GM19239 (cell line): ENCODE measurements at places on chromosomes 13 and 19.

GRCh38 chr19:2329149-2329478 lies 630 bp downstream of the SPPL2B start:
- DNase-seq, result no peak

DNA sequence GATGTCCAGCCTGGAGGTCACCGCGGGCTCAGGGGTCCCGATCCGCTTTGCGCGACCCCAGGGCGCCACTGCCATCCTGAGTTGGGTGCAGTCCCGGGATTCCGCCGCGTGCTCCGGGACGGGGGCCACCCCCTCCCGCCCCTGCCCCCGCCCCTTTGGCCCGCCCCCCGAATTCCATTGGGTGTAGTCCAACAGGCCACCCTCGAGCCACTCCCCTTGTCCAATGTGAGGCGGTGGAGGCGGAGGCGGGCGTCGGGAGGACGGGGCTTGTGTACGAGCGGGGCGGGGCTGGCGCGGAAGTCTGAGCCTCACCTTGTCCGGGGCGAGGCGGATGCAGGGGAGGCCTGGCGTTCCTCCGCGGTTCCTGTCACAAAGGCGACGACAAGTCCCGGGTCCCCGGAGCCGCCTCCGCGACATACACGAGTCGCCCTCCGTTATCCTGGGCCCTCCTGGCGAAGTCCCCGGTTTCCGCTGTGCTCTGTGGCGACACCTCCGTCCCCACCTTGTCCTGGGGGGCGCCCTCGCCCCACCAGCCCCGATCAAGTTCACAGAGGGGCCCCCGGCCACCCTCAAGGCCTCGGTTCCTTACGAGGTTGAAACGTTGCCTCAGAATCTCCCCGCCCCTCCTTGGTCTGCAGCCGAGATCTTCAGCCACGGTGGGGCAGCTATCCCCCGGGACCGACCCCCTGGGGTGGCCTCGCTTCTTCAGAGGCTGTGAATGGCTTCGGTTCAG lies 1.2 kb downstream of the LDLR start:
- DNase-seq, result peak; percentile 80

GRCh38 chr13:43441464-43441863 lies 345.3 kb downstream of the ENOX1 start:
- DNase-seq, result no peak

- DNase-seq, result no peak
Measured at GRCh38 chr19:19537075-19538048, 703 bp upstream of the CILP2 start.

- peak; percentile 60 for DNase-seq
Measured at GRCh38 chr19:45251452-45252354, 632 bp downstream of the MARK4 start.

DNA sequence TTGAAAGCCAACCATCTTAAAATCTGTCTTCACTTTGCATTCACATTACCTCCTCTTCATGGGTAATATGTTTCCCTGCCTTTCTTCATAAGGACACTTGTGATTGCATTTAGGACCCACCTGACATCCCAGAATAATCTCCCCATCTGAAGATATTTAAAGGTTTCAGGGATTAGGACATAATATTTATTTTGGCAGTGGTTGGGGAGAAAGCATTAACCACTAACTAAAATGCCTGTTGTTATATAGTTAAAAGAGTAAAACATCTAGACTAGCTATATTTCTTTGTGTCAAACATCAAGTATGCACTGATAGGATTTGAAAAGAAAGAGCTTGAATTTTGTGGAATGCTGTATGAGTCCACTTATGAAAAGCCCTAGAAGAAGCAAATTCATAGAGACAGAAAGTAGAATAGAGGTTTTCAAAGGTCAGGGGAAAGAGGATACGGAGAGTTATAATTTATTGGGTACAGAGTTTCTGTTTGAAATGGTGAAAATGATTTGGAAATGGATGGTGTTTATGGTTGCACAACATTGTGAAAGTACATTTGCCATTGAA lies 457.7 kb upstream of the SPRY2 start:
- DNase-seq, result no peak

DNA sequence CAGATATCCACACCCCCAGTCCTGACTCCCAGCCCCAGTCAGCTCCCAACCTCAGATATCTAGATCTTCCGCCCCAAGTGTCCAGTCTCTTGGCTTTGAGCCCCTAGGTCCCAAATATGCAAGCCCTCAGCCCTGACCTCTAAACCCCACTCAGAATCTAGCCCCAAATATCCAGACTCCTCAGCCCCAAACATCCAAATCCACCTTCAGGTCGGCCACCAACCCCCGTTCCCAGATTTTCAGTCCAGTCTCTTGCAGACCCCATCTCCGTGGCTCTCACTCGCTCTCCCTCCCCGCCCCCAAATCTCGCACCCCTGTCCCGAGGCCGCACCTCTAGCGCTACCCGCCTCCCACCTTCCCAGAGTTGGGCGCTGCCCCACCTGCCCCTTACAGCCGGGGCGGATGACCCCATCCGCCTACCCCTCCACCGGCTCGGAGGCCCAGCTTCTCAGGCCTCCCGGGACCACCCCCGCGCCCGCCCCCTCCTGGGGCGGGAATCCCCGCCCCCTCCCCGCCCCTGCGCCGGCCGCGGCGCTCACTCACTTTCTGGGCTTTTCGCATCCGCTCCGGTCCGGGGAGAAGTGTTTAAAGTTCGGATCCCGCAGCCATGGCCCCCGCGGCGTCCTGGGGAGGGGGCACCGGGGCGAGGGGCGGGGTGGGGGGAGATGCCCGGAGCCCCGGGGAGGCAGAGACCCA lies 604 bp downstream of the ERFL start:
- DNase-seq, result no peak

- peak; percentile 41 for DNase-seq
Measured at GRCh38 chr19:34676697-34677385, at the start of gene SCGB2B2. TSS of gene SCGB2B2 (minus strand) at chr19:34677159. CDS start at chr19:34594563, 82,596 bp downstream.

- DNase-seq, result no peak
Measured at GRCh38 chr19:54199401-54199800, 1.3 kb upstream of the RPS9 start.

DNA sequence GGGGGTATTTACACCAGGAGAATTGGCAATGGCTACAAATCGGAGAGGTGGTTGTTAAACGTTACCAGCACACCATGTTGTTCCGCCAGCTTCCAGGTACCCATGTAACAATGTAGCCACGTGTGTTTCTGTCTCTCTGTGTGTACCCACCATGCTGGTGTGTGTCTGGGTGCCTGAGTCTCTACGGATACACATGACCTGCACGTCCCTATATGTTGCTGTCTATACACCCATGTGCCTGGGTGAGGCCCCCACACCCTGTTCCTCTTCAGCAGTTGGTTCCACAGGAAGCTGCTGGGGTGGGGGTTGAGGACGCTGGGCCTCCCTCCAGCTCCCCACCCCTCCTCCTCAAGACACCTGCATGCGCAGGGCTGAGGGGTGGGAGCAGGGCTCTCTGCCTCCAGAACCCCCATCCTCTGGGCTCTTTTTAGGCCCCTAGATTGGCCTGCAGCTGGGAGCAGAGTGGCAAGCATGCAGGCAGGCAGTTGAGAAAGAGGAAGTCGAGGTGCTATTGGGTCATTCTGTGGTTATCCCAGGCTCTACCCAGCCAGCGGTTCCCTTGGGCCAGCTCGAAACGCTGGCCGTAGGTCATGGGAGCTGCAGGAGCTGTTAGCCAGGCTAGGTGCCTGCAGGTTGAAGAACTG lies at the start of gene ARHGEF18:
ARHGEF18 (plus strand) TSS at position 351 of the 644 bp plus-strand sequence. CDS start 13,954 bp downstream, outside the sequence.
- DNase-seq, result no peak

DNA sequence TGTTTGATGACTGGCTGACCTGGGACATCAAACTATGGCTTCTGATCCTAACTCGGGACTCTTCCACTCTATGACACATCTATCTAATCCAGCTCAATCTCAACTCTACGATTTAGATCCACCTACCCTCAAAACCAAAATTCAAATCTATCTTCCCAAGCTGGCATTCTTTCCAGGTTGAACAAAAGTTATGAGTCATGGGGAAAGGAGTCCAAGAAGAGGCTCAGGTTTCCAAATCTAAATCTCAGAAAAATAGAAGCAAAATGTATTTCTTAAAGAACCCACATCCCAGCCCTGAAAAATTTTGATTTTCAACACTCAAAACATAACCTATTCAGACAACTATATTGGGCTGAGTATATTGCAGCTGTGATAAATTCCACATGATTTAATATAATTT lies 143.9 kb upstream of the IPO5 start:
- no peak for DNase-seq

DNA sequence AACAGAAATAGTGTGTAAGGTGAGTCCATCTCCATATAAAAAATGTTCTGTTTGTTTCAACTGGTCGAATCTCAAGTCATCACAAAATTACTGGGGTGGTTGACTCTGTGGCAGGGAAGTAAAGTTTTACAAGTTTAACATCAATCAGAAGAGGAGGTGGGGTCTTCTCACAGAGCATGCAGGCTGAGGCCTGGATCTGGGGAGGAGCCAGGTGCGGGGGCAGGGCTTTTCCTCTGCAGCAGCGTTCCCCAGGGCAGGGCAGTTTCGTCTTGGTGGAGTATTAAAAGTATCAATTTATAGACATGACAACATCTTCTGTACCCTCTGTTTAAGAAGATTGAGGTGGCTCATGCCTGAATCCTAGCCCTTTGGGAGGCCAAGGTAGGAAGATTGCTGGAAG lies 68.8 kb downstream of the SLC7A9 start:
- DNase-seq, result no peak

- DNase-seq, result no peak
Measured at GRCh38 chr13:88675347-88675996, 1004.3 kb downstream of the SLITRK5 start.

DNA sequence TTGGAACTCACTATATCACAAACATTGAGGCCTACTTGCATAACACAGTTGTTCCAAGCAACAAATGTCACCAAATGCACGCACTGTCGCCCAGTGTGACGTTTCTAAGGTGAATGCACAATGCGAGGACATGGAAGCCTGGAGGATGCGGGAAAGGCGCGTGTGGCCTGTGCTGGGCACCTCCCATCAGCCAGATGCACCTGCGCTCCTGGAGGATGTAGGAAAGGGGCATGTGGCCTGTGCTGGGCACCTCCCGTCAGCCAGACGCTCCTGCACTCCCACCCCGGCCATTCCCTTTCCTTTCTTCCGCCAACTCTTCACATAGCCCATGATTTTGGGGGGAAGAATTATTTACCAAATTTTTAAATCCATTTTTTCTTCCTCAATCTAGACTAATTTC lies 202.4 kb upstream of the SOX1 start:
- no peak for DNase-seq

- DNase-seq, result no peak
Measured at GRCh38 chr13:110519046-110519445, 42.5 kb downstream of the RAB20 start.

GRCh38 chr13:48680756-48681392 lies 27.1 kb downstream of the CYSLTR2 start:
- no peak for DNase-seq

- no peak for DNase-seq
Measured at GRCh38 chr19:12788042-12788681, 3.1 kb upstream of the JUNB start.

DNA sequence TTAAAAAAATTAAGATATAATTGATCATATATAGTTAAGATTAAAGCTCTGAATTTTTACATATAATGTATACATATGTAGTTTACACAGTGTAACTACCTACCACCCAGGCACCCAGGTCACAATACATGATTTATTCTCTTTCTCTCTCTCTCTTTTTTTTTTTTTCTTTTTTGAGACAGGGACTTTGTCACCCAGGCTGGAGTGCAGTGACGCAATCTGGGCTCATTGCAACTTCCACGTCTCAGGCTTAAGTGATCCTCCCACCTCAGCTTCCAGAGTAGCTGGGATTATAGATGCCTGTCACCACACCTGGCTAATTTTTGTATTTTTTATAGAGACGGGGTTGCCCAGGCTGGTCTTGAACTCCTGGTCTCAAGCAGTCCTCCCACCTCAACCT lies 18.8 kb upstream of the CLASRP start:
- DNase-seq, result no peak

DNA sequence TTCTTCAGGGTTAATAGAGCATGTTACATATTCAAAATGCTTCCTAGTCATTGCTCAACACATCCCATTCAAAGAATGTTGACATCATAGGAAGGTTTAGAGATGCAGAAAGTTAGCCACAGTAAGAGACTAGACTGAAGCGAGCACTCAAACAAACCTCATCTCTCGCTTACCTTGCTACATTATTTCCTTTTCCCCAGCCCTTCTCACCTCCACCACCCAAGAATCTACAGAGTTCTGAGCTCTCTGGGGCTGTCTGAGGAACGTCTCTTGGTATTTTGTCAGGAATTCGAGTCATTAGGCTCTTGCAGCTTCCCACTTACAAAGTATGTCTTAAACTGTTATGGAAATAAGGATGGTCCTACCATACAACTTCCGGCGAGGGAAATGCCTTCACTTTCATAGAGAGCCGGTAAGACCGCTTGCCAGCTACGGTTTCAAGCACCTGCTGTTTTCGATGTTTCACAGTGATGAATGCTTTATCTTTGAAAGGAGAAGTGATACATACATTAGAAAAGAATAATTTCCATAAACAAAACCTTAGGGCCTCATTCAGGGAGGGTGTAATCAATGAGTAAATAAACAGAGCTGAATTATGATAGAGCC lies 65.1 kb downstream of the FLT1 start:
- peak; percentile 35 for DNase-seq

- DNase-seq, result no peak
Measured at GRCh38 chr19:27742041-27742440, 1470.9 kb downstream of the UQCRFS1 start.

DNA sequence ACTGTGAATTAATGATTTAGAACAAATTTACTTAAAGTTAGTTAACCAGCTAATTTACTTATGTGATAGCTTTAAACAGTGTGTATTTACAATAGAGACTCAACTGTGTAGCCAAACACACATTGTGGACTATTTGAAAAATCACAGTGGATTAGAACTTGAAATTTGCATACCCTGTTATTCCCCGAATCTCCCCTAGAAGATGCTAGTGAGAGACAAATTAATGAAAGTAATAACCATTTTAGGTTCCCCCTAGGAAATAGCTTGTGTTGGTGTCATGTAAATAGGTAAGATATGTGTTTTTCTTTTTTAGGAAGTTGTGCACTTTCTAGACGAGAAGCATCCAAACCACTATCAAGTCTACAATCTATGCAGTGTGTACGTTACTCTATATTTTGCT lies 98.5 kb downstream of the C1QTNF9 start:
- DNase-seq, result no peak

- no peak for DNase-seq
Measured at GRCh38 chr19:18412610-18413239, 6.5 kb upstream of the SSBP4 start.

- DNase-seq, result no peak
Measured at GRCh38 chr13:90171649-90172048, 1175.8 kb upstream of the MIR17HG start.

DNA sequence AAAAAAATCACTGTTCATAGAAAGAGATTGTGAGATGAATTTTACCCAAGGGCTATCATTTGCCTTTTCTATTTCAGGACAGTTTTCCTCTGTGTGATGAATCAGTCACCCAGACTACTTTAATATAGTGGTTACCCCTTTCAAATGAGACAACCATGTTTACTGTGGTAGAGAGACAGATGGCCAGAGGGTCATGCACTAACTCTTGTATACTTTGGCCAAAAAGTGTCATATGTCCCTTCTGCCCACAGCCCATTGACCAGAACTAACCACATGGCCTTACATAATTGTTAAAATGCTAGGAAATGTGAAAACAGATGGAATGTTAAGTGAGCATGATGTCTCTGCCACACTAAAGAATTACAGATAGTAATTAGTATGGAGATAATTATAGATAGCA lies 498.7 kb downstream of the DACH1 start:
- no peak for DNase-seq

GRCh38 chr19:46515879-46516350 lies 20.2 kb upstream of the PNMA8B start:
- no peak for DNase-seq
